Urinary bladder (tissue), 4 donors: ENCODE measurements at places on chromosomes 3 and 15. TPM values are rescaled to one million over a fixed set of nuclear protein-coding genes. Genes with fewer than 3 reads are reported as not detected.

- no peak for DNase-seq
These were observed 10.6 kb downstream of the ATP2C1 start for GRCh38 chr3:130904491-130904890.

- DNase-seq = no peak
These were observed 41.2 kb downstream of the SLC2A2 start for GRCh38 chr3:170985304-170985703.

DNA sequence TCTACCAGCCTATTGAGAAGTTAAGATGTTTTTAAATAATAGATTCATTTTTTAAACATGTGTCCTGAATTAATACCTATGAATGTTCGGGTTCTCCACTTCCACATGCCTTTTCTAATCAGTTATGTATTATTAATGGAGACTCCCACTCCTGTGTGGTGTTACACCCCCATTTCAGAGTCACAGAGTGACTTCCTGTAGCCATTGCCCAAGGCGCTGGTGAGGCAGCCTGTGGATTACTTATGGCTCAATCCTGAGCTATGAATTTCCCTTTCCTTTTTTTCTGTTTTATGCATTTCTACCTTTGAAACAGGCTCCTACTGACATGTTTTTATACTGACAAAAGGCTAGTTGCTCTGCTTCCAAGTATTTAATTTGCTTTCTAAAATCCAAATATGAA lies 162.3 kb downstream of the GABRG3 start:
- no peak for DNase-seq

- DNase-seq = no peak
These were observed 115.2 kb upstream of the PDZRN3 start for GRCh38 chr3:73739791-73740453.

GRCh38 chr3:172550347-172550943 lies 27.2 kb upstream of the TNFSF10 start:
- no peak for DNase-seq

GRCh38 chr15:99137111-99137546 lies 32.2 kb downstream of the SYNM start:
- DNase-seq = no peak

GRCh38 chr3:184710870-184711492 lies 883 bp downstream of the MAGEF1 start:
- no peak for DNase-seq

DNA sequence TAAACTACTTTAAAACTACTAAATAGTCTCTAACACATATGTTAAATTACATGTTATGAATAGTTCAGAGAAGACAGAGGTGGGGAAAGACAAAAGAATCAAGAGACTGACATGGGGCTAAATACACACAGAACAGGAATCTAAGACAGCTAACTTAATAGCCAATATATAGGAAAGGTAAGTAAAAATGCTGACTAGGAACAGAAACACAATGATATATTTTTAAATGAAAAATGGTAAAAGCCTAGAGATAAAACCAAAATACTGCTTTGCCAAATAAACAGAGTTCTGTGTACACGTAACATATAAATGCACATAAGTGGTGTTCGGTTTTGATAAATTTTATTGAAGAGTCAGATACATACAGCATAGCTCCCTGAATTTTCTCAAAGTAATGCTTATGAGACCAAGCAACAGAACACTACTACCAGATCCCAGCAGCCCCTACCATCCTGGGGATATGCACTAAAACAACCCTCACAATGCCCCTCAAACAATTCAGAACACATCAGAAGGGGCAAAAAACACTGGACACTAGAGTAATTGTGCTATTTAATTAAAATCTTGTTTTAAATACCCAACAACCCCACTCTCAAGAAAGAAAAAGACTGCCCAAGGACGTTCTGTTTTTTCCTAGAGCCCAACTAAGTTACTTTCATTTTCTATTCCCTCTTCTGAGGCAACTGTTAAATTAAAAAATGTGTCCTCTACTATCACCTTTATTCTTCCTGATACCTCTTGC lies 121.1 kb downstream of the ADAM10 start:
- no peak for DNase-seq

DNA sequence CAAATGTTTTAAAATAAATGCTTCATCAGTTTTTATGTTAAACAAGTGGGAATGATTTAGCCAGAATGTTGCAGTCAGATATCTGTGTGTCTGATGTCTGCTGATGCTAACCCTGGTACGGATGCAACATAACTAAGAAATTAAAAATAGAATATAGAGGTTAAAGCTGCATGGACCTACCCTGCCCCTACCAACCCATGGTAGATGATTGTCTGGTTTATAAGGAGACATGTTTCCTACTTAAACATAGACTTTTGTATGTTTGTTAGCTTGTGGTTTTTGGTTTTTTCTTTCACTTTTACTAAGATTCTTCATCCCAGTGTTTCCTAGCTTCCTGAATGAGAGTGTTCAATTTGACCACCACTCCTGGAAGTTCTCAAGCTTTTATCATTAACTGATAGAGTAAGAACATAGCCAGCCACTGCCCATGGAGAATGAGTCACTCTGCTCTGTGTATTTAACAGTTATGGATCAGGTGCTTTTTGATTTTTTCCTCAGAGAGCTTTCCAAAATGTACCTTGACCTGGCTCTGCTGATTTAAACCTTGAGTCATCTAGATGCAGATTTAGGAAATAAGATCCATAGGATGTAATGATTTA lies 70.7 kb upstream of the VEPH1 start:
- DNase-seq = no peak

DNA sequence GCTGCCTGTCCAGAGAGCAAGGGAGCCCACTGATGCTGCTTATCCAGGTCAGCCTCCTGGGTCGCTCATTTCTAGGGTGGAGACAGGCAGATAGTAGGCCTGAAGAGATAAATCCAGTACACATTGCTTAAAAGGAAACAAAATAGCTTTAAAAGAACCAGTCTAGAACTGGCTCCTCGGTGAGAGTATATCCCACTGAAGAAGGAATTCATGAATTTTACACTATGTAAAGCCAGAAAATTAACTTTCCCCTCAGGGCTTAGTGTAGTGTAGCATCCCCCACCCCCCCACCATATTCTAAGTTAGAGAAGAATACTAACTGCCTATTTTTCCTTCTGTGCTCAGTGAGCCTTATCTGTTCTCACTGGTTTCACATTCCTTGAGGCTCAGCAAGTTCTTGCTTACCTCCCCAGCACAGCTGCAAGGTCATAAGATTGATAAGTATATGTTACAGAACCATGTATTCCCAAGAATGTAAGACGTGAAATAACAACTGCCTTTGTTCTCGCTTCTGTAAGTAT lies 30.5 kb upstream of the NOX5 start:
- no peak for DNase-seq

DNA sequence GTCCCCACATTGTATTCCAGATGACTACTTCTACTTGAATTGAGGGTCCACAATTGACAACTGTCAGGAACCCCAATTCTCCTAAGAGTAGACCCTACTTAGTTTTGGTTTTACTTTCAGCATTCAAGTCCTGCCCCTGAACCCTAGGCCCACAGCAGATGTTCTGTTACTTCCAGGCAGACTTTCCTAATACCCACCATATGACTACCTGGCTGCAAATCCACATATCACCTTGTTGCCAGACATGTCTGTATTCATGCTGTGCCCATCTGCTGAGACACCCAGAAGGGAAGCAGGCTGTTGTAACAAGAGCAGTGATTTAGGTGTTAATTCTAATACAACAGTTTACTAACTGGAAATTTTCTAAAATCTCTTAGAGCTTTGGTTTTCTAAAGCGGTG lies 235.1 kb upstream of the CCDC54 start:
- no peak for DNase-seq

DNA sequence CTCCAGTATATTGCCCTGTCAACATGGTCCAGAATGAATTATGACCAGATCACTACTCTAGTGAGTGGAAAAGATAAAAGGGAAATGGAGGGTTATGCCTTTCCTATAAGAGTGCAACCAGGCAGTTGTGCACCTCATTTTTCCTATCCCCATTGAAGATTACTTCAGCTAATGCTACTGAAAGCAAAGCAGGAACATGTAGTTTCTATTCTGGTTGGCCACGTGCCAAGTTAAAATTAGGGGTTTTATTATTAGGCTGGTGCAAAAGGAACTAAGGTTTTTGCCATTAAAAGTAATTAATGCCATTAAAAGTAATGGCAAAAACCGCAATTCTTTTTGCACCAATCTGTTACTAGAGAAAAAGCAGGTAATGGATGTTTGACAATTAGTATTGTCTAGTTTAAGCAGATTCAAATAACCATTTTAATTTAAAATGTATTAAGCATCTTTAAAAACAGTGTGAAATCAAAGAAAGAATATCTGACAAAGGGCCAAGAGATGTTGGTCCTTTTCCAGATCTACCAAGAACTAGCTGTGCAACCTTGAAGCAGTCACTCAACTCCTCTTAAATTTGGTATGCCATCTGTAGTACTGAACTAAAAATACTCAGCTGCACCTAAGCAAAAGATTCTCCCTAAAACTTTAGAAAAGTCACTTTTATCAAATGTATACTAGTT lies 567.5 kb upstream of the CCDC54 start:
- no peak for DNase-seq

DNA sequence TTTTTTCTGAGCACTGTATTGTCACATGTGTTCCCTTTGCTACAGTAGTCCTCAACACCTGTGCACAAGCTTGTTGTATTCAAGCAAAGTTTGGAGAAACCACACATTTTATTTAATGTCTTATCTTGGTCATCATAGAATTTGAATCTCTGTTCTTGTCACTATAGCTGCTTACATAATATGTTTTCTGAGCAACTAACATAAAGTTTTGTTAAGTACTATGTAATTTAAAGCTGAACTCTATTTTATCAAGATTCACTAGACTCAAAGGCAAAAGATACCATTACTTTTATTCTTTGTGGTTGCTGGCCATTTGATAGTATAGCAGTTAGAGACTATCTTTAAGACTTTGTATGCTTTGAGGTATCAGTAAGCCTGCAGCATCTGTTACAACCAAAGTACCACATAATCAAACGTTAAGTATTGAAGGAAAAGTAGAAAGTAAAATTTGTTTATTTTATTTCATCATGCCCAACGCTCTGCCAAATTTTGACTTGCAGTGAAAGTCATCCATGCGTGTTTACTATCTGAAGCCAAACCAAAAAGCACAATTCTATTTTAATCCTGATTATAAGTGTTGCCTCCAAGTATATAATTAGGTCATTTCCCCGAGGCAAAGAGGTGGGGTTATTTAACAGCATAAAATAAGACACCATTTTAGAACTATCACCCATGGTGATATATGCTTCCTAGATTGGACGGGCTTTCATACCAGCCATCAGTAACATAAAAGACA lies 10.3 kb upstream of the ABHD10 start:
- DNase-seq = no peak

DNA sequence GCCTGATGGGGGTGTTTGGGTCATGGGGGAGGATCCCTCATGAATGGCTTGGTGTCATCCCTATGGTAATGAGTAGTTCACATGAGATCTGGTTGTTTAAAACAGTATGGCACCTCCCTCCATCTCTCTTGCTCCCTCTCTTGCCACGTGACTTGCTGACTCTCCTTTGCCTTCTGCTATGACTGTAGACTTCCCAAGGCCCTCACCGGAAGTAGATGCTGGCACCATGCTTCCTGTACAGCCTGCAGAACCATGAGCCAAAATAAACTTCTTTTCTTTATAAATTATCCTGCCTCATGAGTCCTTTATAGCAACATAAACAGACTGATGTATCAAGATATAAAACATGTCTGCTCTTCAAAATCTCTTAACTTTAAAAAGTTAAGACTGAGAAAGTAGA lies 96.1 kb downstream of the TFDP2 start:
- no peak for DNase-seq

DNA sequence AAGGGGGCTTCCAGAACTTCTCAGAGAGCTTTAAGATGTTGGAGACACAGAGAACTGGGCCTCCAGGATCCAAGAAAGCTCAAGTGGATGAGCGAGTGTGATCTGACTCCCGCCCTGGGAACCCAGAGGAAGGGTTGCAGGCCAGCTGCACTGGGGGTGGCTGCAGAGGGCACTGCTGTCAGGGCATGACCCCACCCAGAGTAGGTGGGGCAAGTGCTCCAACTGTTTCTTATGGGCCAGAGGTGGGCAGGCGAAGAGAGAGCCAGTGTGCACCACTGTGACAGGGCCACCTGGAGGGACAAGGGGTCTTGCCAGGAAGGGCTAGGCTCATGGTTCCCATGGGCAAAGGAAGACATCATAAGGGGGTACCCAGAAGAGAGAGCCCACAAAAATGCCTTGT lies 48.8 kb downstream of the EXOG start:
- DNase-seq = no peak

- no peak for DNase-seq
These were observed 103.8 kb upstream of the CHRM5 start for GRCh38 chr15:33864360-33865075.

DNA sequence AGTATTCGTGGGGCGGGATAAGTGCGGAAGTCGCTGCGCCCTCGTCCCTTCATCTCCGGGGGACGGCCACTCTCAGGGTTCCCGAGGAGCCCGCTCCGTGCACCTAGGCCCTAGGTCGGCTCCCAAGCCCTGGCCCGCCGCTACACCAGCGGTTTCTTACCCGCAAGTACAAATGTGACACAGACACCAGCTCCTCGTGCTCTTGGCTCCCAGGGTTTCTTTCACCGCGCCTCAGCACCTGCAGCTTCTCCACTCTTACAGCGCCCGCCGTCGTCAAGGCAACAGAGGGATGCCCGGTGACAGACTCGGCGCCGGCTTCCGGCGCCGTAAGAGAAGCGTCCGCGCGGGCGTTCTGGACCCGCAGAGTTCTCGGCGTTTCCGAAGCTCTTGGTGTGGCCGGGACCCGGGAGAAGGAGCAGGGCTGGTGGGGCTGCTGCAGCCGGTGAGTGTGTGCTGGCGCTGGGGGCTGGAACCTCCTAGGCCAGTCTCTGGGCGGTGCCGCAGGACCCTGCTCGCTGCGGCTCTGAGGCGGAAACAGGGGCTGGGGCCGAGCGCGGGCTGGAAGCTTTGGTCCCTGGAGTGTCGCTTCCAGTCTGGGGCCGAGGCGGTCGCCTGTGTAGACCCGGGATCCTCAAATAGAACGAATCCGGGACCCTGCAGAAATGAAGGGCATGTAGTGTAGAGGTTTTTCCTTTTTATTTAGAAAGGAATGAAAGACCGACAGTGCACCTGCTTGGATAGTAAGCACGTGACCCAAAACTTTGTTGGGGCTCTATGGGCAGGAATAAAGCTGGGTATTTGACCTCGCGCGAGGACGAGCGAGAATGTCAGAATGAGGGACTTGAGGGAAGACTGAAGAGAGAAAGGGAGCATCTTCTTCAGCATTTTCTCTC lies 155.4 kb upstream of the GOLGA6L4 start:
- DNase-seq = no peak

- no peak for DNase-seq
These were observed 40.3 kb downstream of the KCNAB1 start for GRCh38 chr3:156160647-156161046.

- no peak for DNase-seq
These were observed 41.3 kb downstream of the TXNRD3 start for GRCh38 chr3:126613479-126614188.

Gene ARPIN
- 17.5 TPM for polyA plus RNA-seq

Gene SLC12A1
- polyA plus RNA-seq = 0.06 TPM

Gene APOD
- 395 TPM for polyA plus RNA-seq

Gene ITIH1
- polyA plus RNA-seq = 0.70 TPM

Gene RLBP1
- polyA plus RNA-seq = not detected

Gene CYP1A1
- 7.3 TPM for polyA plus RNA-seq

Gene DLL4
- polyA plus RNA-seq = 11.2 TPM

Gene HTR3E
- polyA plus RNA-seq = not detected

Gene CEMIP
- 0.25 TPM for polyA plus RNA-seq
